ENCODE measurements at places on chromosomes 4 and X.

GRCh38 chr4:100103671-100104070, 86.6 kb downstream of the DDIT4L start:
- no peak overlapping the region for H3K4me3 ChIP-seq
- no peaks in the 10 kb centered on the region for H3K27me3 ChIP-seq
- H3K27ac ChIP-seq: no peak overlapping the region

GRCh38 chr4:21962691-21963090, 14.1 kb upstream of the KCNIP4 start:
- H3K4me3 ChIP-seq: no peak overlapping the region
- DNase-seq: no peak
- no peaks in the 10 kb centered on the region for H3K36me3 ChIP-seq
- no peak overlapping the region for H3K27ac ChIP-seq
- H3K4me1 ChIP-seq: no peaks in the 10 kb centered on the region

DNA sequence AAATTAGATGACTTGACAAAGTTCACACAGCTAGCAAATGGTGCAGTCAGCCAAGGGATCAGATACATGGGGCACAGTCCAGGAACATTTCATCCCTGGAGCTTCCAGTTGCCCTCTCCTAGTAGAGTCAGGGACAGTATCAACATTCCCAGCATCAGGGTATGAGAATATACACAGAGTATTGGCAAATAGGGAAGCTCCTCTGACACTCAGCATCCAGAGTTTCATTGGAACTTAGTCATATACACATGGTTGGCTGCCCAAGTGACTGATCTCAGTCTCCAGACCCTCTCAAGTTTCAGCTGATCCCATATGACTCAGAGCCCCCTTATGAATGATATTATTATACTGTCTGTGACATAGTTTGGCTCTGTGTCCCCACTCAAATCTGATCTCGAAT, 13.7 kb upstream of the KCTD8 start:
- H3K27ac ChIP-seq: no peak overlapping the region
- no peaks in the 10 kb centered on the region for H3K27me3 ChIP-seq
- H3K4me1 ChIP-seq: no peaks in the 10 kb centered on the region
- H3K4me3 ChIP-seq: no peak overlapping the region
- H3K36me3 ChIP-seq: no peaks in the 10 kb centered on the region

GRCh38 chr4:182547435-182547834, 304.2 kb downstream of the TENM3 start:
- H3K36me3 ChIP-seq: no peaks in the 10 kb centered on the region
- H3K27me3 ChIP-seq: no peaks in the 10 kb centered on the region
- no peak overlapping the region for H3K4me3 ChIP-seq
- H3K4me1 ChIP-seq: no peaks in the 10 kb centered on the region
- DNase-seq: no peak
- no peak overlapping the region for H3K27ac ChIP-seq

DNA sequence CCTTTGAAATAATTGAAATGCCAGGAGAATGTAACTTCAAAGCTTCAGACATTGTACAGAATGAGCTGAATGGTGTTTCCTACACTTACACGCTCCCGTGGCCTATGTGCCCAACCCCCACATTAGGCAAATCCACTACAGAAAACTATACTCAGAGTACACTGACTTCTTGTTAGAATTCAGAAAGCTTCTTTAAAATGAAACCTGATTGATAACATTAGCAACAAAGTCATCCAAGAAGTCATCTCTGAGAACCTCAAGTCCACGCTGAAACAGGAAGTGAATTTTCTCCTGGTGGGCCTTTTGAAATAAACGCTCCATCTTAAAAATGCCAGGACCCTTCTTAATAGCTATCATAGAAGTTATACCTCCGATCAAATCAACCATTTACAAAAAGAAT, 136.3 kb downstream of the TSPAN5 start:
- H3K4me3 ChIP-seq: no peak overlapping the region
- peak overlapping the region; percentile 67 for H3K27ac ChIP-seq
- no peaks in the 10 kb centered on the region for H3K27me3 ChIP-seq
- no peaks in the 10 kb centered on the region for H3K36me3 ChIP-seq

- no peaks in the 10 kb centered on the region for H3K4me1 ChIP-seq
- H3K27me3 ChIP-seq: peaks cover 10% of the 10 kb centered on the region
- no peak overlapping the region for H3K4me3 ChIP-seq
- H3K36me3 ChIP-seq: no peaks in the 10 kb centered on the region
Observed at GRCh38 chrX:103941201-103941975, 21.0 kb upstream of the TMSB15B start.

DNA sequence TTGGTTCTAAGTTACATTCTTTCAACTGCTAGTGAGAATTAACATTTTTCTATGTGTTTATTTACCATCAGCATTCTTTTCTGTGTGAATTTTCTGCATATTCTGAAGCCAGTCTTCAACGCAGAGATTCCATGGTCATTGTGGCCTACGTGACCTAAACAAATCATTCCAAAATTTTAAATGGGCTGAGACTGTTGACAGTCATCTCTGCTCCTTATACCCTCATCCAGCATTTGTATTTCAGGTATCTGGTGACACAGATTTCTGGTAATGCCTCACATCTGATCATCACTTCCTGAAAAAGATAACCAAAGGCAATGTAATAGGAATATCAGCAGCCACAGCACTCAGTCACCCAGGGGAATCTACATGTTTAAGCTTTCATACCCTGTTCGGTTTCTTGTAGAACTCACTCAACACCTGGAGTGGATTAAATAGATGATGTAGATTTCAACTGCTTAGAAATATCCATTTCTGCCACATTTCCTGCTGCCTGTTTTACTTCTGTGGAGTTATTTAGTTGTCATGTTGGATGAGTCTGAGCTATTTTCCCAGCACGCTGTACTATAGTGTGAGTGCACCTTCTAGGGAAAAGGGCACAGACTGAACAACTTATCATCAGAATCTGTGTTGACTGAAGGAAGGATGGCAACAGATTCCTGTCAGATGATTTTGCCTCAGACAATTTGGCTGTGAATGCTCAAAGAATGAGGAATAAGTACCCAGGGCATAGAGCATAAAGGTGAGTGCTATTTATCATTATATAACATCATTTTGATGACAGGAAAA, 73.0 kb upstream of the HPGD start:
- H3K4me1 ChIP-seq: no peaks in the 10 kb centered on the region
- DNase-seq: no peak
- H3K27me3 ChIP-seq: no peaks in the 10 kb centered on the region
- no peak overlapping the region for H3K4me3 ChIP-seq
- H3K36me3 ChIP-seq: no peaks in the 10 kb centered on the region

DNA sequence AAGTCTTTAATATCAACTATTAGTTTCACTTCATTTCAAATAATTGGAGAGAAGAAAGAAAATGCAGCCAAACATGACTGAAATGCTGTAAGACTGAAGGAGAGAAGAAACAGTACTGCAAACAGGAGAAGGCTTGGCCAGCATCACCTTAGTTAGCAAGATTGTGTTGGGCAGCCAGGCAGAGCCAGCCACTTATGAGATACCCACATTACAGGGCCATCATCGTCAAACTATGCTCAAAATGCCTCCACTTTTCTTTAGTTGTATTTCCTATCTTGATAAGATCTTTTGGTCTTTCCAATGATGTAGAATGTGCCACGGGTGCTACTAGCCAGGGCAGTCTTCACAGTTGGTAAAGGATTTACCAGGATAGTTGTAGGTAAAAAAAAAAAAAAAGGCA, 10.9 kb upstream of the IRF2 start:
- H3K27me3 ChIP-seq: no peaks in the 10 kb centered on the region
- H3K4me3 ChIP-seq: no peak overlapping the region
- no peak overlapping the region for H3K27ac ChIP-seq
- no peaks in the 10 kb centered on the region for H3K36me3 ChIP-seq

DNA sequence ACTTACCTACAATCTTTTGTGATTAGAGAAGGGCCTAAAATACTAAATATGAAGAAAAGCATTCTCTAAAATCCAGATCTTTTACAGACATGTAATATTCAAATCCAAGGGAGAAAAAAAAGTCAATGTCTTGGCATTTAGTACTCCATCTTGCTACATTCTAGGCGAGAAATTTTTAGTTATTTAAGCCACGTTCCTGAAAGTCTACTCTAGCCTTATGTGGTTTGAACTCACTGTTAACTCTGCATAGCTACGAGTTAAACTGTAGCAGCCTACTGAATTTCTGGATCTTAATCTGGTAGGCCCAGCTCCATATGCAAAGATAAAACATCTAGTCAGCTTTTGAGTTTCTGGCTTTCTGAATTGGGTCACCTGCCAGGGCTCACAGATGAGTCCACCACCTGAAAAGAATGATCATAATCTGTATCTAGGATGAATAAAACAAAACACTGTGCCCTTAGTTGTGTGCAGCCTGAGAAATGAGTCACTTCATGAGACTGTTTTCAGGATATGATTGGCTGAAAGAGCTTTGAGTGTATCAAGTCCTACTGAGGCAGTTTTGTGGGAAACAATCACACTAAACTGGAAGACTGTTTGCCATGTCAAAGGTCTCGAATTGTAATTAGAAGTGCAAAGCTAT, 3.2 kb upstream of the NEK1 start:
- no peaks in the 10 kb centered on the region for H3K36me3 ChIP-seq
- H3K4me1 ChIP-seq: peaks cover 4% of the 10 kb centered on the region
- H3K4me3 ChIP-seq: no peak overlapping the region
- no peak overlapping the region for H3K27ac ChIP-seq
- DNase-seq: no peak

DNA sequence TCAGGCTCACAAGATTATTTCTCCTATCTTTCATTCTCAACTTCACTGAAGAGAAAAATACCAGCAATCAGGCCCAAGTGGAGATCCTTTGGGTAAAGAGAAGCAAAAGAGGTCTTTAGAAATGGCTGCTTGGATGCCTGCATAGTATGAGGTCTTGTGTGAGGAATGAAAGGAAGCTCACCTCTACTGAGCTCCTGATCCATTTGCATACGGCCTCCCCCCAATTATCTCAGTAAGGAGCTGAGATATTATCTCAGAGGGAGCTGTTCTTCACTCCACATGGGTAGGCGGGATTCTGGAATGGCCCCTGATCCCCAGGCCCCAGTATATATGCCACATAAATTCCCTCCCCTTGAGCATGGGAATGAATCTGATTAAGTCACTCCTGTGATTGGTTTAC, 75.8 kb downstream of the EVC2 start:
- no peak overlapping the region for H3K27ac ChIP-seq
- no peaks in the 10 kb centered on the region for H3K4me1 ChIP-seq
- H3K27me3 ChIP-seq: no peaks in the 10 kb centered on the region
- H3K36me3 ChIP-seq: peaks cover 43% of the 10 kb centered on the region
- no peak for DNase-seq

DNA sequence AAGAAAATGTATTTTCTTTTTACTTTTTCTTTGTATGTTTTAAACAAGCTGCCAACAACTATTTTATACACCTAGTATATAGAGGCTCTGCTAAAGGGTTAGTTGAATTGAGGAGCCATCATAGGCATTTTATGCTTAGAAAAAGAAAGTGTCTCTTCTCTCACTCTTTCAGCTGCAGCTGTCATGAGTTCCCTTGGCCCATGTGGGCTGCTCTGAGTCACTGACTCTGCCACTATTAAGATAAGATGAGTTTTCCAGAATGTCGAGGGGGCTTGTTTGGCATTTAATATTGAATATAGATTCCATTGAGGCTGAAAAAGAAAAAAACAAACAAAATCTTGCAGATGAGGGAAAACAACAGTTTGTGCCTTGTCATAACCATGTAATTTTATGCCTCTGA, 126.0 kb upstream of the PAQR3 start:
- no peaks in the 10 kb centered on the region for H3K4me1 ChIP-seq
- no peaks in the 10 kb centered on the region for H3K36me3 ChIP-seq
- H3K27me3 ChIP-seq: no peaks in the 10 kb centered on the region
- no peak overlapping the region for H3K4me3 ChIP-seq
- peak overlapping the region; percentile 4 for H3K27ac ChIP-seq

- no peak overlapping the region for H3K4me3 ChIP-seq
- no peak overlapping the region for H3K27ac ChIP-seq
Observed at GRCh38 chr4:10345381-10345784, 111.8 kb downstream of the ZNF518B start.

- H3K4me1 ChIP-seq: no peaks in the 10 kb centered on the region
- no peak overlapping the region for H3K27ac ChIP-seq
- no peaks in the 10 kb centered on the region for H3K36me3 ChIP-seq
- H3K27me3 ChIP-seq: no peaks in the 10 kb centered on the region
- no peak for DNase-seq
Observed at GRCh38 chr4:114046331-114046730, 66.9 kb upstream of the ARSJ start.

DNA sequence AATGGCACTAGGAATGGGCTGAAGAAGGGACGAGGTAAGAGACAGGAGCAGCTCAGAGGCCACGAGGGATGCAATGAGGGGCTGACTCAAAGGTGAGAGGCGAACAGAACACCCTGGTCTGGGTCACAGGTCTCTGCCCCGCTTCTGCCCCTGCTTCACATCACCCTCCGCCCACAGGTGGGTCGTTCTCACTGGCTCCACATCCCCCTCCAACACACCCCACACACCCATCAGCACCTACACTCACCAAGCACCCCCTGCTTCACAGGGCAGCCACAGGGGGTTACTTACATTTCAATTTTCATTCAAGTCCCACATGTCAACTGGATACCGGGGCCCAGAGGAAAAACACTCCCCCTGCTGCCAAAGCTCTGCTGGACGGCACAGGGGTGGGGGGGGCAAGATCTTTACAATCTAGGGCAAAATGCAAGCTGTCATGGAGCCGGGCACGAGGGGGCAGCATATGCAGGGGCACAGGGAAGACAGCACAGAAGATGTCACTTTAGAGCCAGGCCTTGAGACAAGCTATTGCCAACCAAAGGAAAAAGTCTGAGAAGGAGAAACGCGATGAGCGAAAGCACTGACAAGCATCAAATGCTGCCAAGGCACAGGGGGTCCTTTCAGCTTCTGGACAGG, 94.0 kb downstream of the AFAP1 start:
- peaks cover 33% of the 10 kb centered on the region for H3K36me3 ChIP-seq
- DNase-seq: no peak
- no peak overlapping the region for H3K27ac ChIP-seq
- peaks cover 36% of the 10 kb centered on the region for H3K4me1 ChIP-seq
- H3K27me3 ChIP-seq: no peaks in the 10 kb centered on the region
- no peak overlapping the region for H3K4me3 ChIP-seq

GRCh38 chr4:108270466-108271450, 102.0 kb upstream of the LEF1 start:
- H3K36me3 ChIP-seq: no peaks in the 10 kb centered on the region
- no peak overlapping the region for H3K4me3 ChIP-seq
- no peaks in the 10 kb centered on the region for H3K27me3 ChIP-seq
- no peak overlapping the region for H3K27ac ChIP-seq
- DNase-seq: no peak
- no peaks in the 10 kb centered on the region for H3K4me1 ChIP-seq

GRCh38 chrX:129071390-129071789, 451.9 kb downstream of the SMARCA1 start:
- DNase-seq: no peak
- H3K4me1 ChIP-seq: no peaks in the 10 kb centered on the region
- no peaks in the 10 kb centered on the region for H3K36me3 ChIP-seq

GRCh38 chrX:115584696-115585095, 23.7 kb downstream of the PLS3 start:
- H3K4me1 ChIP-seq: no peaks in the 10 kb centered on the region
- peaks cover 19% of the 10 kb centered on the region for H3K27me3 ChIP-seq
- H3K36me3 ChIP-seq: no peaks in the 10 kb centered on the region
- peak; percentile 24 for DNase-seq
- H3K27ac ChIP-seq: no peak overlapping the region
